ENCODE measurements at places on chromosomes 12 and 14. TPM values are rescaled to one million over a fixed set of nuclear protein-coding genes. Genes with fewer than 3 reads are reported as not detected.

TMEM30B gene
- 5.2 TPM for total RNA-seq

ISM2 gene
- total RNA-seq: not detected

RASSF9 gene
- 9.1 TPM for total RNA-seq

GPR65 gene
- 0.57 TPM for total RNA-seq

SLC39A9 gene
- 24.4 TPM for total RNA-seq

AHSA1 gene
- 138 TPM for total RNA-seq

CD4 gene
- total RNA-seq: 3.8 TPM

CMA1 gene
- total RNA-seq: 0.46 TPM

CPSF2 gene
- total RNA-seq: 41.1 TPM

NOXRED1 gene
- total RNA-seq: not detected

C14orf132 gene
- total RNA-seq: 18.9 TPM

GPR135 gene
- total RNA-seq: 3.2 TPM

ST8SIA1 gene
- total RNA-seq: 1.5 TPM

NAP1L1 gene
- 348 TPM for total RNA-seq

FOXA1 gene
- total RNA-seq: not detected
